ENCODE measurements at places on chromosomes 3 and 15.

DNA sequence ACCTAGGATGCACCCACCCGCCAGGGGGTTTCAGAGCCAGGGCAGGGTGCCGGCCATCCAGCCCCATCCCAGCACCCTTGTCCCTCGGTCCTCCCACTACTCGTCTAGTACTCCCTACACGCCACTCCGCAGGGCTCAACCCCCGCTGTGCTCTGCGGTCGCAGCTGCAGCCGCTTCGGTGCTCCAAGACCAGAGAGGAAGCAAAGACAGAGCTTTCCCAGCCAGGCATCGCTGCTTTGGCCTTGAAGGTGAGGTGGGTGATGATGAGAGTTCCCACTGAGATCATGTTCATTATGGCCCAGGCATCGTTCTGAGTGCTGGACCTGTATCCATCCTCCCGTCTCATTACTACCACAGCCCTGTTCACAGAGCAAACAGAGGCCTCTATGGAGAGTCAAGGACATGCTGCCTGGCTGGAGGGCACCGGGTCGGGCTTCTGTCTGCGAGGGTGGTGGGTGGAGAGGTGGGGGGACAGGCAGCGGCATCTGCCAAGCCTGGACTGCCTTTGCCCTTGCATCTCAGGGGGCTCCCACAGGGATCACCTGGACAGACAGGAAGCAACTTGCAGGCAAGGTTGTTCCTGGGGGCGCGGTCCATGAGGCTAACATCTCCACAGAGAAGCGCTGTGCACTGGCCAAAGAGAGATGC is 66.9 kb downstream of the KLF13 start:
- no peak for DNase-seq

DNA sequence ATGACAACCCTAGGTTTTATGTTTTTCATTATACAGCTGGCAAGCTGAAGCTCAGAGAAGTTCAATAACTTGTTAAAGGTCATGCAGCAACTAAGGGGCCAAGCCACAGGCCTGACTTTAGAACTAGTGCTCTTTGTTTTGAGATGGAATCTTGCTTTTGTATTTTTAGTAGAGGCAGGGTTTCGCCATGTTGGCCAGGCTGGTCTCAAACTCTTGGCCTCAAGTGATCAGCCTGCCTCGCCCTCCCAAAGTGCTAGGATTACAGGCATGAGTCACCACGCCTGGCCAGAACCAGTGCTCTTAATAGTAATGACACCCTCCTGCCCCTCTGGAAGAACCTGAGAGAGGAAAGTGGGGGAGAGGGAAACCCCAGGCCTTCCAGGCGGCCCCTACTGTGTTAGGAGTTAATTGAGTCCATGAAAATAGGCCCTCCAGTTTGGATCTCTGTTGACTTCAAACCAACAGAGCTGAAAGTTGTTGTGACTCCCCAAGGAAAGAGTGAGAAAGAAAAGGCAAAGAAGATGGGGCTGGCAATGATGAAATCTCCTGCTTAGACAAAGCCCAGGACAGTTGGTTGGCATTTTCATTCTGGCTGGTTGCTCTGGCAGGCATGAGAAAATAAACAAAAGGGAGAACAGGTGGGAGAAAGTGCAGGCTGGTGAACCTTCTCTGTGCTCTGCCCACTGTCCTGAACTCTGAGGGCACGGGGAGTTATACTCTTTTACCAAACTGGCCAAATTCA is 3.6 kb upstream of the PRRT3 start:
- DNase-seq, result no peak

- no peak for DNase-seq
Observed at GRCh38 chr3:21390856-21391255, 360.2 kb downstream of the ZNF385D start.

GRCh38 chr3:56309465-56309864 is 158.8 kb downstream of the ERC2 start:
- DNase-seq, result no peak

DNA sequence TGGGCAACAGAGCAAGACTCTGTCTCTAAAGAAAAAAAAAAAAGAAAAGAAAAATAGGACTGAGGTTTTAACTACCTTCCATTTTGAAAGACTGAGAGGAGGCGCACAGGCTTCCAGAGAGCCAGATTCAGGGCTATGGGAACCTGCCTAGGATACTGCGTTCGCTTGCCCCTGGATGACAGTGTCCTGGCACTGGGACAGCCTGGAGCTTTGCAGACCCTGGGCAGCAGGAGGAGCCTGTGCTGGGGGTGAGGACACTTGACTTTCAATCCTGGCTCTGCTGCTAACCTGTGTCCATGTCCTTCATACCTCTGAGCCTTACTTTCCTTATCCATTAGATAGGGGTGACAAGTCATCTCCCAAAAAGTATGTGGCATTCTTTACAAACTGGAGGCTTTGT is 31.2 kb downstream of the CD276 start:
- no peak for DNase-seq

GRCh38 chr3:117750674-117751269 is 1041.2 kb downstream of the TUSC7 start:
- no peak for DNase-seq

- DNase-seq, result no peak
Observed at GRCh38 chr3:112531358-112531781, 30.4 kb downstream of the ATG3 start.

DNA sequence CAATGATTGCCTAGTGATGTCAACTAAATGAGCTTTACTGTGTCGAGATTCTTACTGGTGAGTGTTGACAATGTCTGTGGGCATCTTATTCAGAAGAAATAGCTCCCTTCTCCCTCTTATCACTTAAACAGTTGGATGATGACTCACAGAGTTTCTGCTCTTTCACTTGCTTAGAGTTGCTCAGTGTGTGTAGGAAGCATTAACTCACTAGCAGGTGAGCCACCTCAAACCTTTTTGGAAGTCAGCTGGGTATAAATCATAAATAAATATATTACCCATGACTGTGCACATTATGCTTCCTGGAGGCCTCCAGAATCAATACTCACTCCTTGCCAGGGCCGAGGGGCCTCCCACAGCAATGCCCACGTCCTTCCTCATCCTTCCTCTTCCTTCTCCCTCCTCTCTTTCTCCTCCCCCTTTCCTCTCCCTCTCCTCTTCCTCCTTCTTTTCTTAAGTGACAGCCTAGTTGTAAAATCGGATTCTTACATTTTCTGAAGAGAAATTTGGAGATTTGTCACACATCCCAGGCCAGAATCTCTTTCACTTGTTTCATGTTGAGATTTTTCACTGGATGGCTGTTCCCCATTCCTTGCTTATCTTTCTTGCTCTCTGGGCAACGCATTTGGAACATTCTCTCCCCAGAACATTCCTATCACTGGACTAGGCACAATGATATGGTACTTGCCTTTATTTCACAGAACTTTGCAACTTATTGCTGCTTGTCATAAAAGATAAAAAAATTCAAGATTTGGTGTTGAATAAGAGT is 17.5 kb downstream of the SHC4 start:
- peak; percentile 52 for DNase-seq

DNA sequence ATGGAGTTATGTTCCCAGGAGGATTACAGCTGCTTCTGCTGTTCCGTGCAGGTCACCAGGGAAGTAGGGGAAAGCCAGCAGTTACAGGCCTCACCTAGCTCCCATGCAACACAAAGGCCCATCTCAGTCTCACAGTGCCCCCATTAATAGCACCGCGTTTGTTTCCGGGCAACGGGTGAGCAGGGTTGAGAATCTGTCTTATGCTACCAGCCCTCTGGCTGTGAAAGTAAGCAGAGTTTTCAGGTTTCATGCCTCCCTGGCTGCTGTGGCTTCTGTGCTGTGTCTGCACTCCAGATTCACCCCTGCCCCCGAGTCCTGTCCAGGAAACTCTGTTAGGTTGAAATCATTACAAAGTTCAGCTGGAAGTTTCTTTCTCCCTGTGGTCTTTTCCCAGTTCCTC is 254.4 kb upstream of the GPR149 start:
- no peak for DNase-seq

GRCh38 chr15:78083687-78084448 is 6.4 kb upstream of the TBC1D2B start:
- DNase-seq, result no peak

GRCh38 chr3:153090973-153091372 is 71.1 kb upstream of the RAP2B start:
- no peak for DNase-seq

- DNase-seq, result no peak
Observed at GRCh38 chr15:96460106-96460505, 129.6 kb downstream of the NR2F2 start.

GRCh38 chr3:36178018-36178417 is 202.3 kb upstream of the STAC start:
- DNase-seq, result no peak

DNA sequence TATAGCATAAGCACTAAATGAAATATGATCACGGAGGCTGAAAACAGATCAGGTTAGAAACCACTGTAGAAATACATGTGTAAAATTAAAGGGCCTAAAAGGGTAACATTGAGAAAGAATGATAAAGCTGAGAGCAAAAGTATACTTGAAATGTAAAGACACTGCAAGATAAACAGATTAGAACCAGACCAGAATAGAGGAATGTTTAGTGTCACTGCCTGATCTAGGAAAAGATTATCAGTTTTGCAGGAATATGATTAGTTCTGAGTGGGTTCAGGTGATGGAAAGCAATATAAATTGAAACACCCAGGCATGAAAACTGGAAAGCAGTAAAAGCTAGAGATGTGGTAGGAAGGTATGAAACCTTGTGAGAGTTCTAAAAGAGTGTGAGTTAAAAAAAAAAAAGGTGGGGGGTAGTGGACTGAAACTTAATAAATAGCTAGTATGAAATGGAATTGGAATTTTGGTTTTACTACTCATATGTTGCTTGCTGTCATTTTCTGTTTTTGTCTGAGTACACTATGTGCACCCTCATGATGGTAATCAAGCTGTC is 16.0 kb upstream of the C3orf38 start:
- no peak for DNase-seq

DNA sequence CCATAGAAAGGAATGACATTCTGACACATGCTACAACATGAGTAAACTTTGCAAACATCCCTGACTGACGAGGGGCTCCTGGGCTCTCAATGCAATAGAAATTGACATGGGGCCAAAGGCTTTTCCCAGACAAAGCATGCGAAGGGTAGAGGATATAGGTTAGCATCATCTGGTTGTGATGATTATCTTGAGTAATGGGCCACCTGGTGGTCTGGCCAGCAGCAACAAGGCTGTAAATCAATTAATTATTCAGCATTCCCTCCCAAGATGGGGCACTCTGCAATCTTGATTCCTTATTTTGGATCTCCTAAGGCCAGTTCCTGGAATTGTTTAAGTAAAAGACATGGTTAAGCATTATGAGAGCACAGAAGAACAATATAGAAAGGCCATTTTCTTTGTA is 99.2 kb downstream of the AGBL1 start:
- no peak for DNase-seq

- no peak for DNase-seq
Observed at GRCh38 chr3:45105855-45106671, 40.1 kb downstream of the CDCP1 start.

DNA sequence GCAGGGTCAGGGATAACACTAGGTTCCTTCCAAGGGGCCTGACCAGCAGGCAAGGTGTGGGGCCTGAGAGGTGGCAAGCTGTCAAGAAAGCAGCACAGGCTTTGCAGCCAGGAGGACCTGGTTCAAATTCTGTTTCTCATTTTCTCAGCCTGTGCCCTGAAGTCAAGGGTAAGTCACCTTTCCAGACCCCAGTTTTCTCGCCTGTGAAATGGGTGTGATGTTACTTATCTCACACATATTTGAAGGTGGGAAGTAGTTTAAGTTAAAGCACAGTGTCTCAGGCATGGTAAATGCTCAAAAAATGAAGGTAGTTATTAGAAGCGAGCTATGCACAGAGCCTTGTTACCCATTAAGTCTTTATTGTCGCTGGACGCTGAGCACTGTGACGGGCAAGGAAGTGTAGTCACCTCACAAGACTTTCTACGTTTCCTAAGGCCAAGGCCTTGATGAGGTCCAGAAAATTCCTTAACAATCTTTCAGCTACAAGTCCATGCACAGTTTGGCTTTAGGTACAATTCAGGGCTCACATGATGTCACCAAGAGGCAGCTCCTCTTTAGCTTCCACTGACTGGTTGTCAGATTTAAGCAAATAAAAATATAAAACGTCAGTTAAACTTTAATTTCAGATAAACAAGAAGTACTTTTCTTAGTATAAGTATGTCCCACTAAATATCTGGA is 522.6 kb upstream of the PROK2 start:
- no peak for DNase-seq

DNA sequence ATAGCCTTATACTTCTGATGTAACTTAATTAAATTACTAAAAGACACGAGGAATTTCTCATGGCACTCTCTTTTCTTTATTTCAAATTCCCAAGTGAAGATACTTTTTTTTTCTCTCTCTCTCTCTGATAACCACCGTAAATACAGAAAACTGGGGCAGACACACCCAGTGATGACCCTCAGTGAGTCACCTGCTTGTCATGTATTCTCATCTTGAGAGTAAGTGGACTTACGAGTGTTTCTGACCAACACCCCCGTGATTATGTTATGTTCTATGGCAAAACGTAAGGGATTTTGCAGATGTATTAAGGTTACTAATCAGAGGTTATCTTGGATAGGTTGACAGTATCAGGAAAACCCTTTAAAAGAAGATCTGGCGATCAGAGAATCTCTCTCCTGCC is 348.8 kb upstream of the ZNF717 start:
- no peak for DNase-seq

DNA sequence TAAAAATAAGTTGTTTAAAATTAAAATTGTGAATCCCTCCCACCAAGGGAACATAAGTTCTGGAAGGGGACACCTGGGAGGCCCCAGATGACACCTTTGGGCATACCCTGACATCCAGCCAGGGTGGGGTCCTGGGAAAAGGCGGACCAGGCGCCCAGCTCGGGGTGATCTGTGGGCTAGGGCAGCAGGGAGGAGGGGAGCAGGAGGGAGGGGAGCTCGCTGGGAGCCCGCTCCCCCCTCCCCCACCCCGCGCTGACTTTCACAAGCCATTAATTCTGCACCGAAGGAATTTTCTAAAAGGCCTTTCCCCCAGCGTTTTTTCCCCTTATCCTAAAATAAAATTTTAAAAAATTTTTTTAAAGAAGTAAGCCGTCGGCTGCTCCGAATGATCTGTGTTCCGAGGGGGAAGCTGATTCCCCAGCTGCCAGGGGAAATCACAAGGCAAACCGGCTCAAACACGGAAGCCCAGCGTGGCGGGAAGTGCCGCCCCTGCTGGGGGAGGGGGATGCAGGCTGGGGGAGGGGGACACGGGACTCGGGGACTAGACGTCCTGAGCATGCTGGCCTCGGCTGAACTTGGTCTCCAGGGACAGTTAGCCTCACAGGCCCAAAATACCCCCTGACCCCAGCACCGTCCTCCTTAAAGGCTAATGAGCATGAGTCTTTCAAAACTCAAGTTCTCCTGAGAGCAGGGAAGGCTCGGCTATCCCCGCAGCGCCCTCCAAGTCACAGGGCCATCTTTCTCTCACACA is 13.9 kb downstream of the PLXND1 start:
- peak; percentile 82 for DNase-seq

GRCh38 chr3:29971895-29972294 is 634.5 kb upstream of the TGFBR2 start:
- no peak for DNase-seq

- DNase-seq, result no peak
Observed at GRCh38 chr15:56208641-56209155, 35.0 kb downstream of the RFX7 start.

DNA sequence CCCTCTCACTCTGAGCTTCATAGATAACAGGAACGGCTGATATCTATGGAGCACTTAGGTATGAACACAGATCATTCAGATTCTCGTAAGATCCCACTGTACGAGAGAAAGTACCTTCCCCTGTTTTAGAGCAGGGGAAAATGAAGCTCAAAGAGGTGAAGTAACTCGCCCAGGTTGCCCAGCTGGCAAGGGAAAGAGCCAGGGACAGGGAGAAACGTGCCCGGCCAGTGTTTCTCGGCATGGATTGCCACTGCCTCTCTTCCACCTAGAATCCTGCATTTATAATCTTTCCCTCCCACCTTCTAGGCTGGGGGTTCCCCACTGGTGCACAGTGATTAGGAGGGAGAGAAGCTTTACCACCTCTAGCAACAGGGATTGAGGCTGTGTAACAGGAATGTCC is 39.0 kb downstream of the EHD4 start:
- no peak for DNase-seq
